ENCODE measurements at places on chromosomes 12 and 14.

DNA sequence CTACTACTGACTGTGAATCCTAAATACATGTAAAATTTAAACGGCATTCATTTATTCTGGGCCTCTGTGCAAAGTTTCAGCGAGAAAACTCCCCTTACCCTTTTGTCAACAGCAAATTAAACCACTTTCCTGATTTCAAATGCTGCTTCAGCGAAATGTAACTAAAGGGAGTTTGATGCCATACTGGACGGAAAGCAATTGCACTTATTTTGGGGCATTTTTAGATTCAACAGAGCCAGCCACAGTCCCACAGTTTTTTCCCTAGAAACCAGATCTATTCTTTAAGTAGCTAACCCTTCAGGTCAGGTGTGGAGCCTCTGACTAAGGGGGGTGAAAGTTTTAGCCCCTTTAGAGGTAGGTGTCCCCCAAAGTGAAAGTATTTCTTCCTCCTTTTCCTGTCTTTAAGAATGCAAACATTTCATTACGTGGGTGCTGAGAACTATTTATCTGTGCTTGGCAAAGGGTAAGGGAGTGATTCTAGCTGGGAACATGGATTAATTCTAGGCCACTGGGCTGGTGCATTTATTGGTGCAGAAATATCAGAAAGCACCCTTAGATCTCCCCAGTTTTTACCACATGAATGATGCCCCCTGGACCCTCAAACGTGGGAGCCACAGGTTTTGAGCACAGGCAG, 72.7 kb downstream of the SPTB start:
- no peak for DNase-seq

DNA sequence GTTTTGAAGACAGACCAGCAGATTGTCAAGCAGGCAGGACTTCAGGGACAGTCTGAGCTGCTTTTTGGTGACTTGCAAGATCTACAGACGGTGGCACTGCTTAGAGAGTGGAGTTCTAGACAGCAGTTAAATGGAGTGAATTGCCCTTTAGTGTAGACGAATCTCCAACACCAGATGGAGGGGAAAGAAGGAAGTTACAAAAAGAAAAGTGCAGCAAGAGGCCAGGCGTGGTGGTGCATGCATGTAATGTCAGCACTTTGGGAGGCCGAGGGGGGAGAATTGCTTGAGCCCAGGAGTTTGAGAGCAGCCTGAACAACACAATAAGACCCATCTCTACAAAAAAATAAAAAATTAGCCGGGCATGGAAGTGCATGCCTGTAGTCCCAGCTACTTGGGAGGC, 8.4 kb upstream of the HHIPL1 start:
- DNase-seq, result no peak

DNA sequence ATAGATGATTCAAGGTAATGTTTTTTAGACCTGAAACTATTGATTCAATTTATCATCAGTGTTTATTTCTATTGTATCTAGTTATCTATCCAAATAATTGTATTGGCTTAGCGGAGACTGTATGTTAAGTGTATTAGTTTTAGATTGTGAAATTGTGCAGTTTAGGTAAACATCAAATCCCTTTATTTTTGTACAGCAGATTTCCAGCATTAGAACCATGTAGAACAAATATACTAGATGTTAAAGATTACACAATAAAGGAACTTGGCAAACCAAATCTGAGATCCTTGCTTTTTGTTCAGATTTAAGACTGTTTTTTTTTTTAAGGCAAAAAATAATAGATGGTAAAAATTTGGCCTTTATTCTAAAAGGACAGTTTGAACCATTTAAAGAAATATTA, 39.3 kb downstream of the PPM1A start:
- DNase-seq, result no peak

DNA sequence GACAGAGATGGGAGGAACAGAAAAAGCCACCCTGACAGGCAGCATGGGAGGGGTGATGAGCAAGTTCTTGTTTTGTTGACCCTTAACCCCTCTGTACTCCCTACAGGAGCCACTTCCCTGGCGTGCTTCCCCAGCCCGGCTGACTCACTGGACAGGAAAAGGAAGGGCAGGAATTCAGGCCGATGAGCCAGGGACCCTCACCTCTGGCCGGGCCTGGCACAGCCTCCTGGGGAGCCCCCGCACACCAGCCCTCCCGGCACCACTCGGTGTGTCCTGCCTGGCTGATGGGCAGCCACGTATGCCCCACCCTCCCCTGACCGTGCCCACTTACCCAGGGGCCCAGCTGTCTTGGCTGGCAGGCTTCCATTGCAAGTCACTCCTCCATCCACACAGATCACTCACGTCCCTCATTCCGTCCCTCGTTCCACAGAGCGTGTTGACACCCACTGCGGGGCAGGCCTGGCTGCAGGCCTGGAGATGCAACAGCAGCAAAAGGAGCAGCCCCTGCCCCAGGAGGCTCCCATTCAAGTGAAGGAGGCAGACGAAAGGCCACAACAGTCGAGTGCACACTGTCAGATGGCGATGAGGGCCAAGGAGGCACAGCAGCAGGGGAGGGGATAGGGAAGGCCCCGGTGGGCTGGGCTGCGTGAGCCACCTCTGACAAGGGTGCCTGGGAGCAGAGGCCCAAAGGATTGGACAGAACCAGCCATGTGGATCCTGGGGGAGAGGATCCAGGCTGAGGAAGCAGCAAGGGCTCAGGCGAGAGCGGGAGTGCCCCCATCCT, 19.7 kb upstream of the CD9 start:
- no peak for DNase-seq

DNA sequence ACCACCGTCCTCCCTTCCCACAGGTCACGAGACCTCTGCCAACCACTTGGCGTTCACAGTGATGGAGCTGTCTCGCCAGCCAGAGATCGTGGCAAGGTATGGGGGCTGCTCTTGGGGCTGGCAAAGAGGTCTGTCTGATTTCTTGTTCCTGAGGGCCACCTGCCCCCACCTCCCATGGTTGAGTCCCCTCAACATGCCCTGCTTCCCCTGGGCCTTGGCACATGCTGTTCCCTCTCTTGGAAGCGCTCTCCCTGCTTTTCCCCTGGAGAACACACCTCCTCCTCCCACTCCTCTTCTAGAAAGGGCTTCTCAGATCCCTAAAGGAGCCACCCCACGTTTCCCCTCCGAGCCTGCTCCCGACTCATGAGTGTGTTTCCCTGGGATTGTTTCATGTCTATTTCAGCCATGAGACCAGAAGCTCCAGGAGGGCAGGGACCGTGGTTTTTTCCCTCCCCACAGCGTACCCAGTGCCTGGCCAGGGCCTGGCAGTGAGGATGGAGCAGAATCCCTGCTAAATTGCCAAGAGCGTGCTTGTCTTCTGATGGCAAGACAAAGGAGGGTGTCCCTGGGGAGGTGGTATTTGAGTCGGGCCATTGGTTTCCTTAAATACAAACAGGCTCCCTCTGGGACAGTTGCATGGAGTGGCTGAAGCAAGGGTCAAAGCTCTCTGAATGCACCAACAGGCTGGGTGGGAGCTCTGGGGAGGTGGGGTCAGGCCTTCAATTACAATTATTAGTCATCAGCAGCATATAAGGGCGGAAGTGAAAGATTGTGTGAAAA, 34.1 kb downstream of the CYP46A1 start:
- DNase-seq, result peak; percentile 41

DNA sequence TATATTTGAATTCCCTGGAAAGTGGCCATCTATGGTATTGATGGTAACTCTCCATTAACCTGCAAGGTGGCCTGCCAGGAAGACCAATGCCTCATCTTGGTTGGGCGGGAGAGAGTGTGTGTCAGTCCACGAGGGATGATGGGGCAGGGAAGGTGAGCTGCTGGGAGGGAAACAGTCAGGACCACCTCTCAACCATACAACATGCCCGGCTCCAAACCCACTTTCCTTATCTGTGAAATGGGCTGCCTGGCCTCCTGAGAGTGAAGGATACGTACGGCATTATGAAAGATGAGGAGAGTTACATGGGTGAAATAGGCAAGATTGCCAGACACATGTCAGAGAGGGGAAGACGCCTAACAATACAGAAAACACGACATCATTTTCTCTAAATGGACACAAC, 70.9 kb downstream of the RBM19 start:
- DNase-seq, result no peak

DNA sequence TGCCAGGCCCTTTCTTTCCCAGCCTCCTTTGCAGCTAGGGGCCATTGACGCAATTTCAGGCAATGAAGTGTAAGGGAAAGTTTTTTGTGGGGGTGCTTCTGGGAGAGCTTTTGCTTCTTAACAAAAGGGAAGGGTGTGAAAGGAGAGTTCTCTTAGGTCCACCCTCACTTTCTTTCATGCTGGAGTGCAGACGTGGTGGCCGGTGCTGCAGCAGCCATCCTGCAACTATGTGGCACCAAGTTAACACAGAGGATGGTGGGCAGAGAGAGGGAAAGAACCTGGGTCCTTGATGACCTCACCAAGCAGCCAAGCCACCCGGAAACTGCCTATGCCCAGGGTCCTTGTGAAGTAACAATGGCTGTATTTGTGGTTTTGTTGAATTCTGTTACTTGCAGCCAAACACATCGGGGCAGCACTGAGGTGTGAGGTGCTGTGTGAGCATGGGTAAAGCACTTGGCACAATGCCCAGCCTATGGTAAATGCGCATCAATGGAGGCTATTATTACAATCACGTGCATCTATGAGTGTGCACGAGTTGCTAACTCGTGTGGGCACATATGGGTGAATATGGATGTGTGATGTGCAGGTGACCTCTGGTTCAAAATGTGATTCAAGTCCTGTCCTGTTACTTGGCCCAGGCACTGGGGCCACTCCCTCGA, 122.6 kb downstream of the CALM1 start:
- DNase-seq, result no peak

DNA sequence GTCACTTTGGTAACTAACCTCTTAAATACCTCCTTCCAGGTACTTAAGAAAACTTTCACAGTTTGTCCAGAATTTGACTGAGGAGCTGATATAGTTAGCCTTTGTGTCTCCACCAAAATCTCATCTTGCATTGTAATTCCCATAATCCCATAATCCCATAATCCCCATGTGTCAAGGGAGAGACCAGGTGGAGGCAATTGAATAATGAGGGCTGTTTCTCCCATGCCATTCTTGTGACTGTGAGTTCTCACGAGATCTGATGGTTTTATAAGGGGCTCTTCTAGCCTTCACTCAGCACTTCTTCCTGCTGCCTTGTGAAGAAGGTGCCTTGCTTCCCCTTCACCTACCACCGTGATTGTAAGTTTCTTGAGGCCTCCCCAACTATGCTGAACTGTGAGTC, 7.8 kb upstream of the NOVA1 start:
- DNase-seq, result no peak

DNA sequence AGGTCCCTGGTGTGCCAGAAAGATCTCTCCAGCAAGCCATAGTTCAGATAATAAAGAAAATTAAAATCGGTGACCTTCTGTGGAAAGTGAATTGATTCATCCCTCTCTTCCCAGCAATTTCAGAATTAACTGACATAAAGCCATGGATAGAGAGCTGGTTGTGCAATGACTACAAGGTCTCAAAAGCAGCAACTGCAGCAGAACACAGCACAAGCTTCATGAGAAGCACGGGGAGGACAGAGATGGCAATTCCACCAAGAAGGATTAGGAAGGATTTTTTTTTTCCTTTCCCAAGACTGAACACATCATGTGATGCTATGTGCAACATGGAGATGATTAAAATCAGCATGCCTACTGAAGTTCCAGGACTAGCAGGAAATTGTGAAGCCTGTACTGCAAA, 154.9 kb upstream of the PLEKHG7 start:
- no peak for DNase-seq

- DNase-seq, result no peak
These were observed 447.5 kb downstream of the NPAS3 start for GRCh38 chr14:33386140-33386539.
